ENCODE measurements at places on chromosomes 13 and 19. TPM values are rescaled to one million over a fixed set of nuclear protein-coding genes. Genes with fewer than 3 reads are reported as not detected.

The SUGP1 gene
- 26.6 TPM for total RNA-seq

The JOSD2 gene
- 8.1 TPM for total RNA-seq

The MEIOSIN gene
- not detected for total RNA-seq

The FBXW9 gene
- 3.5 TPM for total RNA-seq

The SLC8A2 gene
- total RNA-seq, result 0.39 TPM

The TARM1 gene
- 0.20 TPM for total RNA-seq

Measured in skin of body (tissue), 3 donors.